ENCODE measurements at places on chromosomes 13 and 19.

DNA sequence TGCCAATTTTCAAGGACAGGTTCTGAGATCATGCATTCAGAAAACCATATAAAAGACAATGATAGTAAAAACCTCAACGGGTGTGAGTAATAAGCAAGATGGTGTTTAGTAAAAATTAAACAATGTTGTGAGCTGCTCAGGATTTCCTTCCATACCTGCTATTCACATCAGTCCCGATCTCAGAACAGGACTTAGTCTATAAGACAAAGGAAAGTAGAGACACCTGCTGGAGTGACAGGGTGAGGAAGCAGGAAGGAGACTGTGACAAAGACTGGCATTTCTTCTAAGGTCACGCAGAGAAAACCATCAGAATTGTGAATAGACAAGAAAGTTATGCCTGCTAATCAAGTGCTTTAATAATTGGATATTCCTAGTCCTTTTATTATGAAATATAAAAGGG is 648.0 kb downstream of the DACH1 start:
- no peak for DNase-seq

DNA sequence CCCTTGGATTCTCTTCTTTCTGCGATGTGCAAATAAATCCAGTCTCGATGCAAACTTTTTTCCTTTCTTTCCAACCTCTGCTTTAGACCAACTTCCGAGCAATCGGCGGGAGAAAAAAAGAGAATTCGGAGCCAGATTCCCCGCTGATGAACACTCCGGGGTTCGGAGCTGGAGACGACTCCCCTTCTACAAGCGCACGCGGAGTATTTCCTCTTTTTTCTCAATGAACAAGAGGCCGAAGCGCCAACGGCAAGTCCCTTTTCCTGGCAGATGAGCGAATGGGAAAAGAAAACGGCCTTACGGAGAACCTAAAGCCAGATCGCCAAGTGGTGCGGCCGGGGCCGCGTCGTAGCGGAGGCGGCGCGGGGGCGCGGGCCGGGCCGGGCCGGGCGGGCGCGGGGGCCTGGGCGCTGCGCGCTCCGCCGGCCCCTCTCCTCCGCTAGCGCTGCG is 250 bp downstream of the SPRY2 start:
- DNase-seq: no peak

GRCh38 chr13:76878043-76878442 is 8.2 kb downstream of the KCTD12 start:
- no peak for DNase-seq

GRCh38 chr13:97629601-97630272 is 195.8 kb downstream of the RAP2A start:
- DNase-seq: no peak

GRCh38 chr13:86445672-86446071 is 646.5 kb upstream of the SLITRK6 start:
- DNase-seq: no peak

DNA sequence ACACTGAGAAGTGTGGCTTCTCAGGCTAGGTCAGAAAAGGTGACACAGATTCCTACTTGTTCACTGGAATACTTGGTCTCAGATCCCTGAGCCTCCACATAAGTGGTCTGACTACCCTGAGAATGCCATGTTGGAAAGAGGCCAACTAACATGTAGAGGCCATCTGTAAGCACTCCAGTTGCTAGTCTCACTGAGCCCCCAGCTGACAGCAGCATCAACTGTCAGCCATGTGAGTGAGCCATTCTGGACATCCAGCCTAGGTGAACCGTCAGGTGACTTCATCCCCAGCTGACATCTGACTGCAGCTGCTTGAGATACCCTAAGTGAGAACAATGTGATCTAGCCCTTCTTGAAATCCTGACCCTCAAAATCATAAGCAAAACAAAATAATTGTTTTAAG is 18.1 kb upstream of the ARL11 start:
- DNase-seq: no peak

DNA sequence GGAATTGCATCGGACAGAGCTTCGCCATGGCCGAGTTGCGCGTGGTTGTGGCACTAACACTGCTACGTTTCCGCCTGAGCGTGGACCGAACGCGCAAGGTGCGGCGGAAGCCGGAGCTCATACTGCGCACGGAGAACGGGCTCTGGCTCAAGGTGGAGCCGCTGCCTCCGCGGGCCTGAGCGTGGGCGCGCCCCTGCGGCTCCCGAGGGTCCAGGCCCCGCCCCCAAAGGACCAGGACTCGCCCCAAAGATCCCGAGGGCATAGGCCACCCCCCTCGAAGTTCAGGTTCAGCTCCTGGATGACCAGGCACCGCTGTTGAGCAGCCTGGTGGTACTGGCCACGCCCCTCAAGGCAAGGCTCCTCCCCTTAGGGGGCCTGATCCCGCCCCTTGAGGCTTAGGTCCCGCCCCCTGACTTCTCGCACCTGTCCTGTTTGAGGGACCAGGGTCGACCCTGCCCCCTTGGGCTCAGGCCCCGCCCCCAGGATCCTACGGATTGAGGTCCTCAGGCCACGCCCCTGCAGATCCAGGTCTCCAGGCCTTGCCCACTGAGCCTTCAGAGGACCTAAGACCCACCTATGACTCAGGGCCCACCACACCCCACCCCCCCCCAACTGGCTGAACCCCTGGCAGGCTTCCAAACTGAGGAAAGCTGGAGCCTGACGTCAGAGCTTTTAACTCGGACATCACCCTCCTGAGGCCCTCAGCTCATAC is 43.1 kb downstream of the CYP4F22 start:
- peak; percentile 34 for DNase-seq

- DNase-seq: no peak
Measured at GRCh38 chr19:5063873-5064645, 95.1 kb downstream of the KDM4B start.

GRCh38 chr13:48993150-48993549 is 17.4 kb downstream of the FNDC3A start:
- DNase-seq: no peak

DNA sequence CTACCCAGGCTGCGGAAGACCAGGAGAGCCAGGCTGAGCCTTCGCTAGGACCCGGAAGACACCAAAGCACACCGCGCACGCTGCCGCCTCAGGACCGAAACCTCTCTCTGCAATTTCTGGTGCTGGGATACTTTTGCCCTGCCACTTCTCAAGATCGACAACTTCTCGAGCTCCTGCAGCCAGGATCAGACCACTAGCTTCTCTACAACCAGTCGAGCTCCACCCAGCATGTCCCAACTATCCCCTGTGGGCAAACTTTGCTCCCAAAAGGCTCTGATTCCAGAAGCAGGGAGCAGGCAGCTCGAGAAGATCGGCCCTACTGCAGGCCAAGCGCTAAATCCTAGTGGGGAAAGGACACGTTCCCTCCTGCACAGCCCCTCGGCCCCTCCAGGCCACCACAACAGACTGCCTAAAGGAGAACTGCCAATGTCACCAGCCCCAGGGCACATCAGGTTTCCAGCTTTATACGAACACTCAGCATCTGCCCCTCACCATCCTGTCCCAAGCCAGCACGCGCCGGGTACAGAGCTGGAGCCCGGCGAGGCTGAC is 979 bp downstream of the AKAP8 start:
- DNase-seq: no peak

DNA sequence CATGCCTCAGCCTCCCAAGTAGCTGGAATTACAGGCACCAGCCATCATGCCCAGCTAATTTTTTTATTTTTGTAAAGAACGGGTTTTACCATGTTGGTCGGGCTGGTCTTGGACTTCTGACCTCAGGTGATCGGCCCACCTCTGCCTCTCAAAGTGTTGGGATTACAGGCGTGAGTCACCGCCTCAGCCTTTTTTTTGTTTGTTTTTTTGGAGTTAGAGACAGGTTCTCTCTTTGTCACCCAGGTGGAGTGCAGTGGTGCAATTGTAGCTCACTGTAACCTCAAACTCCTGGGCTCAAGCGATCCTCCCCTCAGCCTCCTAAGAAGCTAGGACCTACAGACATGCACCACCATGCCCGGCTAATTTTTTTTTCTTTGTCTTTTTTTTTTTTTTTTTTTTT is 15.6 kb upstream of the NOTCH3 start:
- no peak for DNase-seq

GRCh38 chr19:41843371-41843770 is 1.1 kb downstream of the LYPD4 start:
- no peak for DNase-seq

DNA sequence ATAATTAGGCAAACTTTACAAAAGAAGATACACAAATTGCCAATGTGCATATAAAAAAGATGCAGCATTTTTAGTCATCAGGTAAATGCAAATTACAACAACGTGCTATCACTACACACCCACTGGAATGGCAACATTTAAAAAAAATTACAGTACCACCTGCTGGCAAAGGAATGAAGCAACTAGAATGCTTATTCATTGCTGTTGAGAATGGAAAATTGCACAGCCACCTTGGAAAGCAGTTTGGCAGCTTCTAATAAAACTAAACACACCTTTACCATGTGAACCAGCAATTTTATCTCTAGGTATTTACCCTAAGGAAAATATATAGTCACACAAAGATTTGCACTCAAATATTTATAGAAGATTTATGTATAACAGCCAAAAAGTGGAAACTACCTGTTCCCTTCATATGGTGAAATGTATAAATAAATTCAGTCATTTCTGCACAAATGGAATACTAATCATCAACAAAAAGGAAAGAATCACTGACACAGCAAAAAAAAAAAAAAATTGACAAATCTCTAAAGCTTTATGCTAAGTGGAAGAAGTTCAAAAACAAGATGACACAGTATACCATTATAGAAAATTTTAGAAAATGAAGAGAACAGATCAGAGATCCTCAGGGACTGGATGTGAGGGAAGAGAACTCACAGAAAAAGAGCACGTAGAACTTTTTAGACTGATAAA is 30.3 kb downstream of the OXGR1 start:
- DNase-seq: no peak

- no peak for DNase-seq
Measured at GRCh38 chr13:74574964-74575728, 440.9 kb upstream of the KLF12 start.

GRCh38 chr19:16078759-16079707 is 2.7 kb downstream of the TPM4 start:
- DNase-seq: no peak

DNA sequence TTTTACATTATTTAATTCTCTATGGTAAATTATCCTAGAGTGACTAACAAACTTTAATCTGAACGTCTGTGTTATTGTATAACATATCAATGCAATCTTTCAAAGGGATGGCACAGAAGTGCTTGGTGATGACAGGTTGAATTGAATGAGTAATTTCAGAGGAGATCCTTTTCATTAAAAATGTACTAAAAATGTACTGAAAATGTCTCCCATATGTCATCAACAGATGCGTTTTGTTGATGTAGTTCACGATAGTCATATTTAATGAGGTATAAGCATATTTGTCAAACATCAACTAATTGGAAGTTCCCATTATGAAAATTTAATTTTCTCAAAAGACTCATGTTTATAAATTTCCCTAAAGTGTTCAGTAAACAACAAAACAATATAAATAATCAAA is 1434.7 kb upstream of the PCDH20 start:
- DNase-seq: no peak

DNA sequence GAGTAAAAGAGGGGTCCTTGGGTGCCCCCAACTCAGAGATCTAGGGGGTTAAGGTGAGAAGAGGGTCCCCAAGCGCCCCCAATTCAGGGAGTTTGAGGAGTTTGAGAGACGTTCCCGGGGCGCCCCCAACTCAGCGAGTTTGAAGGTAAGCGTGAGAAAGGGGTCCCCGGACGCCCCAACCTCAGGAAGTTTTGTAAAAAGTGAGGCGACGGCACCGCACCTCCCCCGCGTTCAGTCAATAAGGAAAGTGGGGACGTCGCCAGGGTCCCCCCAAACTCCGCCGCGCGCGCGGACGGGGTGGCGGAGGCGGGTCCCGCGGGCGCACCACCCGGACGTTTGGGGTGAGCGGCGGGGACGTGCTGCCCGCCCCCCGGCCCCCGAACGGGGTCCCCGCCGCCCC is 353 bp downstream of the RFX2 start:
- no peak for DNase-seq

DNA sequence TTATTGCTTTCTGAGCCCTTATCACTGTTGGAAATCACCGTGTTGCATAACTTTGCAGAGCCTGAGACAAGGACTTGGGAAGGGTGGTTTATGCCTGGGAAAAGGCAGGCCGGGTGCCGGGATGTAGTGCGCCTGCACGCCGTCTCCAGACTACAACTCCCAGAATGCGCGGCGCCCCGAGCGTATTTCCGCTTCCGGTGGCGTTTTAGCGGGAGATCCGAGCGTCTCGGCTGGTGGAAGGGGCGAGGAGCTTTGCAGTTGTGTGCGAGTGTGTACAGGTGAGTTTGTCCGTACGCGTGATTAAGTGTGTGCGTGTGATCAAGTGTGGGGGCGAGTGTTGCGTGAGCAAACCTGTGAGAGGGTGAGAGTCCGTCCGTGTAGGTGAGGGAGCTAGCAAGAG is 75.4 kb downstream of the PEG3 start:
- no peak for DNase-seq

DNA sequence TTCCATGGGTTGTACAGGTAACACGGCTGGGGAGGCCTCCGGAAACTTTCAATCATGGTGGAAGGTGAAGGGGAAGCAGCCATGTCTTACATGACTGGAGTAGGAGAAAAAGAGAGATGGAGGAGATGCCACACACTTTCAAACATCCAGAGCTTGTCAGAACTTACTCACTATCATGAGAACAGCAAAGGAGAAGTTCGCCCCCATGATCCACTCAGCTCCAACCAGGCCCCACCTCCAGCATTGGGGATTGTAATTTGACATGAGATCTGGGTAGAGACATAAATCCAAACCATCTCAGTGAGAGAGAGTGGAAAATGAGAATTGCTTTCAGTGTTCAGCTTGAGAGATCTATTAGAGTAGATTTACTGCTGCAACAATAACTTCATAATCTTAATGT is 210.9 kb downstream of the NDFIP2 start:
- no peak for DNase-seq

GRCh38 chr13:101916108-101916774 is 463.8 kb downstream of the ITGBL1 start:
- no peak for DNase-seq

DNA sequence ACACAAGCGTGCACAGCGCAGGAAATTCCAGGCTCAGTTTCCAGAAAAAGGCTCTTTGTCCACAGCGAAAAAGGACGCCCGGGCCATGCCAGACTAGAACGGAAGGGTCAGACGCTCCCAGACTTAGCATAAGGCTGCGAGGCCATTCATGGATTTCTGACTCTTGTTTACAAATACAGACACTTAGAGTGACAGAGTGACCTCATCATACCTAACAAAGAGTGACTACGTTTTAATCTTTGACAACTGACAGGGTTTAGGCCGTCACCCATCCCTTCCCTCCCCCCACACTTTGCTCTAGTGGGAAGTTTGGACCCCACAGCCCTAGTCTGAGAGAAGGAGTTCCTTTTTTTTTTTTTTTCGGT is 418 bp upstream of the ZNF709 start:
- DNase-seq: no peak
